ENCODE measurements at places on chromosomes 7 and 10. TPM values are rescaled to one million over a fixed set of nuclear protein-coding genes. Genes with fewer than 3 reads are reported as not detected.

DNA sequence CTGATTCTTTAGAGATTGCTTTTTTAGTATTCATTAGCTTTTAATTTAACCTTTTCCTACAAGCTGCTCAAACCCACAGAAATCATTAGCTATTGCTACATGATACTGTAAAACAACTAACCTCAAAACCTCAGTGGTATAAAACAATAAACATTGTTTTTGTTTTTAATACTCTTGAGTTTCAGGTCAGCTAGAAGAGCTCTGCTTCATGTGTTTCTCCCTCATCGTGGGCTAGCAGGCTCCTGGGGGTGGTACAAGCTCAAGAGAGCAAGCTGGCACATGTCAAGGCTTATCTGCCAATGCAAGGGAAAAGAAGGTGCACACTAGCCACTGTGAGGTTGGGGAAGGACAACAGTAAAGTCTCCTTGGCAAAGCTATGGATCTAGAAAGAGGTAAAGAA is 232.9 kb upstream of the PHF14 start:
- no peak for DNase-seq

- DNase-seq = no peak
Observed at GRCh38 chr7:132672200-132672990, 96.1 kb upstream of the PLXNA4 start.

Gene PIK3AP1
- 32.0 TPM for total RNA-seq

DNA sequence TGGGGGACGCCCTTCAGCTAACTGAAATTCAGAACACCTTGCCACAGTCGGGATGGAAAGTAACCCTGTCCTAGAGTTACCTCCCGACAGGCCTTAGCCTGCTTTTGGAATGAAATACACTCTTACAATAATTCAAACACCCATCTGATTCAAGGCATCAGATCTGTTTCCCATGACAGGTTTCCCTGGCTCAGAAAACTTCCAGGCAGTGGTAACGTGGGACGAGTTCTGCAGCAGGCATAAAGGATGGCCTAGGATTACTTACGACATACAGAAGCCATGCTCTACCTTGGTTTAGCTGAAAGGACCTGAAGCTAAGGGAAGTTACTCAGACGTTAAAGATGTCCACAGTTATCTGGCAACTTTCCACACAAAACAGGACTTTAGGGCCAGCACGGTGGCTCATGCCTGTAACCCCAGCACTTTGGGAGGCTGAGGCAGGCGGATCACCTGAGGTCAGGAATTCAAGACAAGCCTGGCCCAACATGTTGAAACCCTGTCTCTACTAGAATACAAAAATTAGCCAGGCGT is 5.0 kb downstream of the PAXIP1 start:
- no peak for DNase-seq

Gene LIPM
- not detected for total RNA-seq

DNA sequence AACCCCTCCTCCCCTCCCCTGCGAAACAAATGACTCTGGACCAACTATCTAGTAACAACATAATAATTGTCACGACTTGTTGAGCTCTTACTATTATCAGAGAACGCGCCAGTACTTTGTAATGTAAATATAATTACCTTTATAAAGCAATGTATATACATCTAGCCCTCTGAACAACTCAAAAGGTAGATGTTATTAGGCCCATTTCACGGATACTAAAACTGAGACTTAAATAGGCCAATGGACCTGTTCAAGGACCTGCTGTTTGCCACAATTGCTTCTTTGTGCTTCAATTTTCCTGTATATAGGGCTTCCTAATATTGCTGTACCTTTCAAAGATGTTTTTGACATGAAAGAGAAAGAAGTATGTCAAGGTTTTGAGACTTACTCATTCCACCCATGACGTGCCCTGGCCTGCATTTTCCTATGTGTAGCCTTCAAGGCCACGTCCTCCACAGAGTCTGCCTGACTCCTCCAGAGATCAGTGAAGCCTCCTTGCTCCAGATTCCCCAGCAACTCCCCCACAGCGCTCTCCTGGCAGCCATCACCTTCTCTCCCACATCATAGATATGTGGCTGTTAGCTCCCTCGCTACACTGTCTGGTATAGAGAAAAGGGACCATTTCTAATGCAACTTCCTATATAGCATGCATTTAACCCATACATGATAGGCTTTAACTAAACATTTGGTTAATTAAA is 156.6 kb downstream of the SKIDA1 start:
- peak; percentile 49 for DNase-seq

- DNase-seq = no peak
Observed at GRCh38 chr7:112484671-112485167, 3.9 kb downstream of the LSMEM1 start.

DNA sequence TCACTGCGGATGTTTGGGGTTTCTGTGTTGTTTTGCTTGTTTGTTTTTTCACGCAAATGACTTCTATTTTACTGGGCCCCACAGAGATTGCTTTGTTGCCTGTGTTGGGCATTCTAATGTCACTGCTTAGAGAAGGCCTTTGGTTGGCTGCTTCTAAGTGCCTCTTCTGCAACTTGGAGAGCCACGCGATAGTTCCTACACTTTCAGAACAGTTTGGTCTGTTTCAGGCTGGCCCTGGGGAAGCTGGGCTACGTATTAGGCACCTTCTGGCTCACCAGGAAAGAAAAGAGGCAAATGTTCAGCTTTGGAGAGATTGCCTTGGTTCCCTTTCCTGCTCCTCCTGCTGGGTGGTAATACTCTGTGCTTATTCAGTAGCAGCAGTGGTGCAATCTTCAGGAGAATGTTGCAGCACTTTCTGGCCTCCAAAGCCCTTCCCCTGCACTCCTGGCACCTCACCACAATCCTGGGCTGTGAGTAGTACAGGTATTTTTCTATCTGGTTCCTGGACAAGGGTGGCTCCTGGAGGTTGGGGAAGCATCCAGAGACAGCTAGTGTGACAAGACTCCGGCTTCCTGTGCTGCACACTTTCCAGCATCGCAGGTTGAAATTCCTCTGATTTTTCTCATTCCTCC is 1.2 kb downstream of the ANTXRL start:
- no peak for DNase-seq

Gene CDNF
- 7.3 TPM for total RNA-seq

Gene FAM25A
- total RNA-seq = not detected

DNA sequence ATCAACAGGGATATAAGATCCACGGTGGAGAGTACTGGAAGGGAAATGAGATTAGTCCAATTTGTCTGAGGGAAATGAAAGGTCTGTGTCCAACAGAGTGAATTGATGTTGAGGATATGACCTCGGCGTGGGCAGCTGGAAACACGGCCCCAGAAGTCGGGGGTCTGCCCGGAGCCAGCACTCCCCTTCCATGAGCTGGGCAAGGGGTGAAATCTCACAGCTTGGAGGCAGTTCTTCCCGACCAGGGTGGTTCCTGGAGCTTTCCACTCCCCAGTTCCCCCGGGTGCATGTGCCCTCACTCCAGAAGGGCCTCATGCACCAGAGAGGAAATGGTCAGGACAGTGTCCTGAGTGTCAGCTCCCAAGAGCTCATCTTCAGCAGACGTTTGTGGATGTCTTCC is 264.7 kb upstream of the PPP2R2D start:
- no peak for DNase-seq

Gene SMKR1
- 0.69 TPM for total RNA-seq

DNA sequence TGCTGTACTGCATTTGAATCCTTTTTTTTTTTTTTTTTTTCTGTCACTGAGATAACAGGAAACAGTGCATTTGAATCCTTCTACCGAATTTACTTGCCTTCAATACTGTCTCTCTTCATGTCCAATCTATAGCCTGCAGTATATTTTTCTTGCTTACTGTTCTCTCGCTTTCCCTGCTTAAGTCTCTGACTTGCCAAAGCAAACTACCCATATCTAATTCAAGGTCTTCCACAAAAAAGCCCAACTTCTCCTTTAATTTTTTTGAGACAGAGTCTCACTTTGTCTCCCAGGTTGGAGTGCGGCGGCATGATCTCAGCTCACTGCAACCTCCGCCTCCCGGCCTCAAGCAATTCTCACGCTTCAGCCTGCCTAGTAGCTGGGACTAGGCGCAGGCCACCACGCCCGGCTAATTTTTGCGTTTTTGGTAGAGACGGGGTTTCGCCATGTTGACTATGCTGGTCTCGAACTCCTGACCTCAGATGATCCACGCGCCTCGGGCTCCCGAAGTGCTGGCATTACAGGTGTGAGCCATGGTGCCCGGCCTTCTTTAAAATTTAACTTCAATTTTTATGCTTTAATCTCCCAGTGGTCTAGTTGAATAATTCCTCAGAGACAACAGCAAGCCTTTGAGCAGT is 882 bp downstream of the PDCD11 start:
- DNase-seq = no peak

DNA sequence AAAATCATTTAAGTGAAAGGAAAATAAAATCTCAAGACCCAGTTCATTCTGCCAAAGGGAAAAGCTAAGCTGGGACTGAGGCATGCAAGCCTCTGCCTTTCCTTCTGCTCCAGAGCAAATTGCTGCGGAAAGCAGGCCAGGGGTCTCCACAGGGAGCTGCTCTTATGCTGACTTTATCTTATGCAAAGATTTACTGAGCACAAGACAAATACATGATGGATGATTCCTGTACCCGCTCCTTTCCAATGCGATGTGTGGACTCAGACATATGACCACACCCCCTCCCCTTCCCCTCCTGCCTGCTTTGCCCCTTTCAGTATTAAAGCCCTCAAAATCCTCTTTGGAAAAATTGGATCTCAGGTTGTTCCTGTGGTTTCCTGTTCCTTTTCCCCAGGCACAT is 74.2 kb upstream of the INSIG1 start:
- DNase-seq = no peak

- DNase-seq = no peak
Observed at GRCh38 chr10:12823328-12823727, 178.2 kb downstream of the CCDC3 start.

DNA sequence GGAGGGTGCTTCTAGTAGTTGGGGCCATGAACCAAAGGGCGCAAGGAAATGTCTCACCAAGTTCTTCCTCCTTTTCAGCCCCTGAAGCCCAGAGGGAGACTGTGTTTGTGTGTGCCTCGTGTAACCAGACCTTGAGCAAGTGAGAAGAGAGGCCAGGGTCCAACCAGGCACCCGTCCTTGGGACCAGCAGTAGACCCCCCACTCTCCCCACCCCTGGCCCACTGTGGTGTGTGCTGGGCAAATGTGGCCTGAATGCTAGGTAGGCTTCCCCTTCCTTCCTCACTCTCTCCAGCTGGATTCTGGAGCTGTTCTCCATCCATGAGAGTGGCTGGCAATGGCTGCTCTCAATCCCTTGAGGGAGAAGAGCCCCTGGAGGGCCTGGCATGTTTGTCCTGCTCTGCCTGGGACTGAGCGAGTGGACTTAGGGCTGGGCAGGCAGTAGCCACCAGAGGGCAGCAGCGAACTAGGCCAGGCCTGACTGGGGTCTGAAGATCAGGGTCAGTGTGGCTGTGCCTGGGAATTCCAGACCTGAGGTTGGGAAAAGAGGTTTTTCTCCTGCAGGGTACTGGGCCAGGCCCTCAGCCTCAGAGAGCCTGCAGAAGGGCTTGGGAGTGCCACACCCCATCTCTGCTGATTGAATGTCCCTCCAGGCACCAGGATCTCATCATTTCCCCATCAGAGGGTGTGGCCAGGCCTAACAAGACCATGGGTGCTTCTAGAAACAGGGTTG is 12.5 kb downstream of the SFRP5 start:
- no peak for DNase-seq

DNA sequence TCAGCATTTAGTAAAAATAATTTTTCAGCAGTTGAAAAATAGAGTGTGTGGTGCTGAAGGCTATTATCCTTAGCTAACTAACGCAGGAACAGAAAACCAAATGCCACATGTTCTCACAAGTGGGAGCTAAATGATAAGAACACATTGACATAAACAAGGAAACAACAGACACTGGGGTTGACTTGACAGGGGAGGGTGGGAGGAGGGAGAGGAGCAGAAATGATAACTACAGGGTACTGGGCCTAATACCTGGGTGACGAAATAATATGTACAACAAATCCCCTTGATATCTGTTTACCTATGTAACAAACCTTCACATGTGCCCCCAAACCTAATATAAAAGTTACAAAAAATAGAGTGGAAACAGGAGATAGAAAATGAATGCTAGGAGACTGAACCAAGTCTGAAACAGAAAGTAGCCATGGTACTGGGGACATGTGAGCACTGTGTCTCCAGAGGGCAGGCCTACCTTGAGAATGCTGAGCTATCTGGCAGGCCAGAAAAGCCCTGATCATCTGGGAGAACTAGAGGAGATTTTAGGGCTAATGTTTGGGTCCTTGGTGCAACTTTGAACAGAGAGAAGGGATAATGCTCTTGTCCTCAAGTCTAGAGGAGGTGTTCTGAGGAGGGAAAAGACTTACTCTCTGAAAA is 4.7 kb upstream of the EFCAB10 start:
- no peak for DNase-seq

Gene GOLGA7B
- total RNA-seq = 0.50 TPM

GRCh38 chr10:1197384-1197783 is 141.2 kb downstream of the WDR37 start:
- DNase-seq = no peak

Gene CEP41
- total RNA-seq = 11.8 TPM

DNA sequence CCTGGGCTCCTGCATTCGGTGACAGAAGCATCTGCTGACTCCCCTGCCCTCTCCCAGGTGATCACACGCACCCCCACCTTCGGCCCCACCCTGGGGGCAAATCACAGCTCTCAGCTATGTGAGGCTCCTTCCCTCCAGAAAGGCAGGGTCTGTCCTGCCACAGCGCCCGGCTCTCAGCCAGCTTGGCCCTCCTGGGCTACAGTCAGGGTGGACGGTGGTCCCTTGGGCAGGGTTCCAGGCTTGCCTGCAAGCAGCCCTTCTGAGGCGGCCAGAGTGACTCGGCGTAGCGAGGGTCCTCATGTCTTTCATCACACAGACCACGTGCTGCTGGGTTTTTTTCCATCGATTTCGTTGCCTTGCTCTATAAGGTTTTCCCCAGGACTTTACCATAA is 53.6 kb upstream of the EBF3 start:
- no peak for DNase-seq

Gene RAPGEF5
- total RNA-seq = 34.7 TPM

Gene SLC26A3
- not detected for total RNA-seq

Gene KAZALD1
- total RNA-seq = 0.72 TPM

Gene ZC3HAV1L
- 23.3 TPM for total RNA-seq

DNA sequence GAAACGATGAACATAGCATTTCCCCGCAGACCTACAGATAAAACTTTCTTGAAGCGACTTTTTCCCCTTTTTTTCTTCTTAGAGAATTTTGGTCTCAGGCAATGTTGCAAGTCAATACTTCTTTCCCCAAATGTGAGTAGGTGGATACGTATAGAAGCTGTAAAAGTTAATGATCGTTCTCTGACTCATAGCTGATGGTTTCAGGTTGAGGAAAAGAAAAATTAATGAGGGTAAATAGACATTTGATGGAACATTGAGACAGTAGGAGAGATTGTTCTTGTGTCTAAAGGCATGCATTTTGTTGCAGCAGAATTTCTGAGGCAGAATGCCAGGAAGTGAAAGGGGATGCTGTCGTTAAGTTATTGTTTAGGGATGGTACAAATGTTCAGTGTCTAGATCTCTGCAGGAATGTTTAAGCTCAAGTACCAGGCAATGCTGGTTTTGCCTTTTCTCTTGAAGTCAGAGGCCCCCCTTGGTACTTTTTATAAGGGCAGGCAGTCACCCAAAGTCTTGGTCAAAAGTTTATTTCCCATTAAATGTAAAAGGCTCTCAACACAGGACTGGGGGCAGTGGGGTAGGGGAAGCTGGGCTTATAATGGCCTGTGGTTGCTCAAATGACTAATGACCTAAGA is 9.3 kb downstream of the TCF7L2 start:
- DNase-seq = no peak

Gene RSPH10B2
- not detected for total RNA-seq
